Stimulated activated CD8-positive, alpha-beta memory T cell treated with anti-CD3 and anti-CD28 coated beads, Interleukin-4, amount 100 ng/mL, for 1 hour (primary cell): ENCODE measurements at places on chromosomes 7 and 10.

GRCh38 chr10:103062854-103063590, 130.1 kb downstream of the NT5C2 start:
- DNase-seq: no peak

- no peak for DNase-seq
Measured at GRCh38 chr7:46411236-46411635, 490.2 kb upstream of the IGFBP3 start.

DNA sequence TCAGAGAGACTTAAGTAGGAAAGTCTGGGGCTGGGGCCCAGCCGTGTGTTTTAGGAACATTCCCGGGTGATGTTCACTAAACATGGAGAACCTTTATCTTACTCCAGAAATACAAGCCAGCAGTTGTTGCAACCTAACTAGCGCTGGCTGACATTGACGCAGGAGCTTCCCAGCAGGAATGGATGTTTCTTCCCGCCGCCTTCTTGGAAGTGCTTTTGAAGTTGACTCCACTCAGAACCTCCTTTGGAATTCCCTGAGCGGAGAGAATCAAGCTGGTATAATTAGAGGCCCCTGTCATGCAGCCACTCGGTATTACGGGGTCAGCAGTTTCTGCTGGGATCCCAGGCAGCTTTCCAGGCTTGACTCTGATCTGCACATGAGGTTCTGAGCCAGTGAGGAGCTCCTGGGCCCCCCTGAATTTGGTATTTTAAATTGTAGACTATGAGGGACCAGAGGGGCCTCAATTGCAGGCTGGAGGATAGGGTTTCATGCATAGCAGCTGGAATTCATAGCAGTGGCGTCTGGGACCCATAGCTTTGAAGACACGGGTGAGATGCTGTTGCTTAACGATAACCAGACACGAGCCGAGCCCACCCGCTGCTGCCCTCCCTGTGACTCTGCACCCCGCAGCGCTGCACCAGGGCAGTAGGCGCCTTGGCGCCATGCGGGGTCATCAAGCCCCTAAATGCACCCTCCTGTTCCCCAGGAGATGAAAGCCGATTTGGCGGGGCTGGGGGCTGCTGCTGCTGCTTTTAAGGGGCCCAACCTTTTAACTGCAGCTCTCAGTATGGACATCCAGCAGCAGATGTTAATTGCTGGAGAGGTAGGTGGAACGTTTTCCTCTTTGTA, 61.8 kb downstream of the EEPD1 start:
- DNase-seq: no peak

- no peak for DNase-seq
Measured at GRCh38 chr10:8056871-8057331, 2.4 kb downstream of the GATA3 start.

GRCh38 chr10:22550732-22551131, 163.6 kb downstream of the PIP4K2A start:
- peak; percentile 36 for DNase-seq

DNA sequence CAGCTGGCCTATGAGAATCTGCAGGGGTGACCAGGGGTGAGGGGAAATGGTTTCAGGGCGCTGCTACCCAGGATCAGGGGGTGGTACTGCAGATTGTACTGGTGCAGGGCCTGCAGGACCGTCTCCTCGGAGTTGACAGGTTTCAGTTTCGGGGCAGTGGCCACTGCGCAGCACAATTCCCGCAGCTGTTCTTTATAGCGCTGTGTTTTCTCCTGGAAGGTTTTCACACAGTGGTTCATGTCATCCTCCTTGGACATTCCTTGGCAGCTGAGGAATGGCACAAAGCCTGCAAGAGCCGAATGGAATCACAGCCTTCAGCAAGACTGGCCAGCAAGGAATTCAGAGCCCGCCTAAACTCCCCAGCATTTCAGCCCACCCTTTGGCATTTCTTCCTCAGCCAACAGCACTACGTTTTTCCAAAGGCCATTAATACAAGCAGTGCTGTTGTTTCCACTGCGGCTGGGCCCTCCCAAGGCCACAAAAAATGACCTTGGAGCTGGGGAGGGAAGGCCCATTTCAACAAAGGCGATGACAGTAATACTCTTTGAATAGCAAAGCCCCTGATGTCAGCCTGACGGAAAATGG, 44.9 kb downstream of the PNLIPRP2 start:
- no peak for DNase-seq

GRCh38 chr10:75547391-75548298, 116.2 kb downstream of the LRMDA start:
- no peak for DNase-seq

DNA sequence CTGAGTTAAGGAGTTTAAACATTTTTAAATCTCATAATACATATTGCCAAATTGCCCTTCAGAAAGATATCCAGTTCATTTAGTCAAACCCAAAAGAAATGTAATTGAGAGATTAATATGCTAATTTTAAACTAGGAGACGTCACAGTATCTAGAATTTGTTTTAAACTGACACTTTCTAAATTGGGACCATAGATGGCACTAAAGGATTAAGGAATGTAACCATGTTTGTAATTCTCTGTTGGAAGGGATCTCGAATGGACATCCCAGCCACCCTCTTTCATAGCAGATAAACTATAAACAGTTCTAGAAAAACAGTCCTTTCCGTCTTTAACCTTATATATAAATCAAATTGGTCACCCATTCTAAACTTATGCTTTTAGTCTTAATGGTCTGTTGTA, 30.0 kb upstream of the SAMD9L start:
- no peak for DNase-seq

GRCh38 chr7:23514755-23515154, 17.0 kb downstream of the TRA2A start:
- DNase-seq: no peak

DNA sequence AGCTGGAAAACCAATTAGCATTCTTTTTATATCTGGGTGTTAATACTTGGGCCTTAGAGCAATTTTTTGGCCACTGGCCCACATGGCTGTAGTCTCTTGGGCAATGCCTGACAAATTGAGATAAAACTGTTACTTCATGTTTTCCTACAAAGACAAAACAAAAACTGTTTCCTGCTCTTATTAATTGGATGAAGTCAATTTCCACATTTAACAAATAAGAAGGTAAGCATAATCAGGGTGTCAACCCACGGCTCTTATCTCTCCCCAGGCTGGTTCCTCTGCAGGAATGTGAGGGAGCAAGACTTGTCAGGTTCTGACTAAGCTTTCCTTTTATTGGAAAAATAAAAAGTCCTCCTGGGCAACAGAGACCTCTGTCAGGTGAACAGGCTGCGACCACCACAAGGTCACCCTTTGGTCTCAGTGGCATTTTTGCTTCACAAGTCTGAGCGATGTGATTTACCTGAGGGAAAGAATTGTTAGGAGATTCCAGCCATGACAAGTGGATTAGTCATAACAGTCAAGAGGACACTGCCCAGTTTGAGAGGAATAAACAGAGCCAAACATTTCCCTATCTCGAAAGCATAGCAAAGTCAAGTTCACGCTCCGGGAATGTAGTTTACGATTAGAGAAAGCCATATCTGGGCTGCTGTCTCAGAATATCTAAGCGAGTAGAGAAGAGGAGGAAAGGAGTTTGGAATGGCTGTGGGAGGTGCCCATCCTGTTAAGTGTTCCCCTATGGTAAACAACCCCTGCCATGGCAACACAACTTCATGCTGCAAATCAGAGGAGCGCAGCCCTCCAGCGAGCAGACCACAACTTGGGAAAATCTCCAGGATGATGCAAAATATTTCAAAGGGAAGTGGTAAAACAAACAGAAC, 144.4 kb downstream of the TES start:
- no peak for DNase-seq

- DNase-seq: no peak
Measured at GRCh38 chr7:30188811-30189210, 54.0 kb downstream of the MTURN start.

- no peak for DNase-seq
Measured at GRCh38 chr10:125144206-125144605, 16.2 kb downstream of the CTBP2 start.
